Endothelial cell of umbilical vein (primary cell): ENCODE measurements at places on chromosomes 6 and 20. TPM values are rescaled to one million over a fixed set of nuclear protein-coding genes. Genes with fewer than 3 reads are reported as not detected.

DNA sequence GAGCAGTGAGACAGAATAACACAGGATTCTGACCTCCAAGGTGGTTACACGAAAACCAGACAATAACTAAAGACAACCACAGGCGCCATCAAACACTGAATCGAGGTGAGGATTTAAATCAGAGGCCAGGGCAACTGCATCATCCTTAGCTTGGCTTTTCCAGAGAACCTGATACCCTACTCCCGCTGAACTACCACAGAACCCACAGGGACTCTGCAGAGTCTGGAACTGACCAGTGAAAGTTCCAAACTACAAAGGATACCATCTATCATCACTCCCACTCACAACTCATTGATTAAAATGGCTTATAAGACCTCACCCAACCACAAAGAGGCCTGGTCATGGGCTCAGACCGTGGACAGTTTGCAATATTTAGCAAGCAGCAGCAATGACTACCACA, 85.0 kb downstream of the BFSP1 start:
- no peak for DNase-seq

The TMX4 gene
- total RNA-seq = 26.9 and 30.3 TPM in 2 replicates

GRCh38 chr6:35601331-35602132, 87.2 kb downstream of the FKBP5 start:
- peak; percentile 88 for DNase-seq

DNA sequence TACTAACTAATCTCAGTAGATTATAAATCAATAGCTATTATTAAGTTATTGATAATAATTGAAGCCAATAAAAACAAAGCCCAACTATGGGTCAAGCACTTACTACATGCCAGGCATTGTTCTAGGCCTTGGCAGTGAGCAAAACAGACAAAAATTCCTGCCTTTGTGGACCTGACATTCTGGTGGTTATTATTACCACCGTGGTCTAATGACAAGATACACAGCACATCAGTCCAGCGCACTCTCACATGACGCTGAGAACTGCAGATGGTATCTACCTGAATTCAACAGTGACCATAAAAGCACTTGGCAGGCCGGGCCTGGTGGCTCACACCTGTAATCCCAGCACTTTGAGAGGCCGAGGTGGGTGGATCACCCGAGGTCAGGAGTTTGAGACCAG, 121.4 kb downstream of the ZMYND8 start:
- DNase-seq = no peak

GRCh38 chr6:138416206-138416605, 12.2 kb downstream of the HEBP2 start:
- DNase-seq = no peak

DNA sequence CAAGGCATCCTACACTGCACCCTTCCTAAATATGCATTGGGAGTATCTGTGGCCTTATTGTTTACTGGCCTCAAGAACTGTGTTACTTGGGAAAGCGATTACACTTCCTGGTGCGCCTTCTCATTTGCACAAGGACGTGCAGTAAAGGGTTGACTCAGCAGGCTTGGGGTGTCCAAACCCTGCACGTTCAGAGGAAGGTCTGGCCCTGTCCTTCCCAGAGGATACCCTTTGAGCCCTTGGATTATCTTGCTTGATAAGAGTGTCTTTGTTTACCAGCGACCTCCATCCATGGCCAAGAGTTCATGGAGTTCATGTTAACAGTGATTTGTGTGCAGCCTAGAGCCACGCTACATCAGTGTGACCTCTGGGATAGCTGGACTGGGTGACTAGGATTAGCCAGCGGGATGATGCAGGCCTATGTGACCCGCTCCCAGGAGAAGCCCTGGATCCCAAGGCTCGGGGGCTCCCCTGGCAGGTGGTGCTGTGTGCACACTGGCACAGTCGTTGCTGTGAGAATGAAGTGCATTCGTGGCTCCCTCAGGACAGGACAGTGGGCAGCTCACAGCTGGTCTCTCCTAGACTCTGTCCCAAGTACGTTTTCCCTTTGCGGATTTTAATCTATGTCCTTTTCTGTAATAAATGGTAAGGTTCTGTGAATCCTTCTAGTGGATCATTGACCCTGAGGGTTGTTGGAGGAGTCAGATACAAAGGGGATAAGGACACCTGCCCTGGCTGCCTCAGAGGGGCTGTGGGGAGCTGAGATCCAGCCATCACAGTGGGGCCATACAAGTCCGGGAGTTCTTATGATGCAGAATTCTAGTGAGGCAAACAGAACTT, 73.5 kb downstream of the TTLL2 start:
- DNase-seq = no peak

GRCh38 chr20:64149141-64149540, 15.1 kb upstream of the MYT1 start:
- no peak for DNase-seq

DNA sequence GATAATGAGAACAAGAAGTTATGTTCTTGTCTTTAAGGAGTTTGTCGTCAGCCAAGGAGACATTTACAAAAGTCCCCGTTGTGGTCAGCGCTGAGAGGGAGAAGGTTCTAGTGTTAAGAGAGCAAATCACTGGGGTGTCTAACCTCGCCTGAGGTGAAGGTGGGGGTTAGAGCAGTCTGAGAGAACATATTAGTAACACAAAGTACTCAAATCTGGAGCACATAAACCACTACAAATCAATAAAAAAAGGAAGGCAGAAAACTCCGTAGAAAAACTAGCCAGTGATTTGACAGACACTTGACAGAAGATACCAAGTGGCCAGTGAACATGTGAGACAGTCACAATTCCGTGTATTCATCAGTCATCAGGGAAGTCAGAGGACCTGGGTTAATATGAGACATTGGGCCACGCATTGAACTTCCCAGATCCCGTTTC, 45.4 kb downstream of the CDS2 start:
- no peak for DNase-seq

The SAMD10 gene
- 4.7 and 5.7 TPM in 2 replicates for total RNA-seq

The C6orf58 gene
- total RNA-seq = not detected in 2 replicates

The HLA-DMB gene
- total RNA-seq = 0.39 TPM in 1 of 2 replicates, not detected in the other

The KCNG1 gene
- total RNA-seq = 0.37 and 1.1 TPM in 2 replicates
